ENCODE measurements at places on chromosomes 3 and 15.

GRCh38 chr3:159643406-159643805 lies 345.2 kb upstream of the IL12A start:
- H3K4me3 ChIP-seq = no peak overlapping the region
- H3K4me1 ChIP-seq = no peaks in the 10 kb centered on the region
- H3K36me3 ChIP-seq = no peaks in the 10 kb centered on the region
- H3K27me3 ChIP-seq = no peaks in the 10 kb centered on the region
- no peak overlapping the region for H3K27ac ChIP-seq
- DNase-seq = no peak

DNA sequence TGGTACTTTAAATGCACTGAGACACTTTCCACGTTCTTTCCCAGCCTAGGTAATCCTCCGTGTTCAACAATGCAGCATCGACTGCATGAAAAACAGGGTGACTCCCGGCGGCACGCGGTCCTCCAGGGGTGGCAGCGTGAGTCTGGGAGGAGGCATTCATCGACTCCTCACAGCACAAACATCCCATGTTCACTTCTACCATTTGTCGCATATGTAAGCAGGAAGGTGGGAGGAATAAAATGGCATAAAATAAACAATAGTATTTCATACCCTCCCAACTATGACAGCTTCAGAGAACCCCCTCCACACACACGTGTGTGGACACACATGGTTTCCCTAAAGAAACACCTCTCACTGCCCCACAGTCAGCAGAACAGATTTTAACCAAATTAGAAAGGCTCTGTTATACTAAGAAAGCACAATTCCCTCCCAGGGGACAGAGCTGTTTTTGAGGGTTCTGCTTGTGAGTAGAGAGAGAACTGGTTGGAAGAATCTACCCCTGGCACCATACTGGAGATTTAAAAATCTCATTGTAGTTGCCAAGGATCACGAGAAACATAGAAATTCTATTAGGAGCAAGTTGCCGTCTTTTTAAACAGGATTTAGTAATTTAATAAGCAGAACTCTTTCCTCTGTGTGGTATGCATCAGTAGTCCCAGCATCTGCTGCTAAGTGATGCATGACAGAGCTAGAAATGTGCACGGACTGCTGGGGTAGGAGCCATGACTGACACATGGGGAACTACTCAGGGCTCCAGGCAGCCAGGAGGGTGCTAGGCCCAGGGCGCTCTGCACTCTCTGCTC lies 6.0 kb downstream of the FAM43A start:
- H3K36me3 ChIP-seq = no peaks in the 10 kb centered on the region
- H3K27ac ChIP-seq = no peak overlapping the region

DNA sequence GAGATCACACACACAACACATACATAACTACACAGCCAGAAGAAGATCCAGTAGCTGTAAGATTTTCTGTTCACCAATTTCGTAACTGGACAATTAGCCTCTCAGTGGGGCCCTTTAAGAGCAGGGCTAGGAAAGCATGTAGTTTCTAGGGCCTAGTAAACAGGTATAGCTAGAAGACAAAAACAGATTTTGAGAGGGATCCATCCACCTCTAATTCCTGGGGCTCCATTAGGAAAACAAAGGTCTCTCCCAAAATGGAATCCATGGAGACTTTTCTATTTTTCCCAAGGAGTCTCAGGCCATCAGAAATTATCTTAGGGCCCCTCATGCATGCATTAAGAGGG lies 10.5 kb downstream of the KIF15 start:
- H3K4me3 ChIP-seq = no peak overlapping the region
- H3K4me1 ChIP-seq = no peaks in the 10 kb centered on the region
- no peaks in the 10 kb centered on the region for H3K36me3 ChIP-seq
- no peak for DNase-seq
- H3K27me3 ChIP-seq = no peaks in the 10 kb centered on the region

DNA sequence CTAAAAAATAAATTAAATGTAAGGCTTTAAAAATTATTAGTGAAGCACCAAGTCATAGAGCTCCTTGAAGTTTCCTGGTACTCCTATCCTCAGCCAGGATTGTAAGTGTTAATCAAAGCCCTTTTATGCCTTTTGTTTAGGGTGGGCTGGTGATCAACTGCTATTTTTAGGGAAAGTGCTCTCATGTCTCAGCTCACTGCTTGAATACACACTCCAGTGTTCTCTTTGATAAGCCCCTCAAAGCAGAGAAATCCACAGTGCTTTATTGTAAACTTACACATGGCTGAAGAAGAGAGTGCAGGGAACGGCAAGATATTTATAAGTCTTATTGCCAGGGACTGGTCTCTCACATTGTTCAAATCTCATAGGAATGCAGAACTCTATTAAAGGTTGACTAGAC lies 156.4 kb upstream of the AZI2 start:
- H3K4me1 ChIP-seq = peaks cover 4% of the 10 kb centered on the region
- H3K36me3 ChIP-seq = no peaks in the 10 kb centered on the region
- no peaks in the 10 kb centered on the region for H3K27me3 ChIP-seq

- no peak for DNase-seq
- H3K27me3 ChIP-seq = no peaks in the 10 kb centered on the region
- no peaks in the 10 kb centered on the region for H3K4me1 ChIP-seq
Measured at GRCh38 chr3:186839874-186840641, 2.5 kb upstream of the ADIPOQ start.

GRCh38 chr3:8518138-8518537 lies 16.5 kb downstream of the LMCD1 start:
- no peaks in the 10 kb centered on the region for H3K27me3 ChIP-seq
- DNase-seq = no peak
- no peak overlapping the region for H3K4me3 ChIP-seq
- no peak overlapping the region for H3K27ac ChIP-seq
- H3K4me1 ChIP-seq = no peaks in the 10 kb centered on the region

DNA sequence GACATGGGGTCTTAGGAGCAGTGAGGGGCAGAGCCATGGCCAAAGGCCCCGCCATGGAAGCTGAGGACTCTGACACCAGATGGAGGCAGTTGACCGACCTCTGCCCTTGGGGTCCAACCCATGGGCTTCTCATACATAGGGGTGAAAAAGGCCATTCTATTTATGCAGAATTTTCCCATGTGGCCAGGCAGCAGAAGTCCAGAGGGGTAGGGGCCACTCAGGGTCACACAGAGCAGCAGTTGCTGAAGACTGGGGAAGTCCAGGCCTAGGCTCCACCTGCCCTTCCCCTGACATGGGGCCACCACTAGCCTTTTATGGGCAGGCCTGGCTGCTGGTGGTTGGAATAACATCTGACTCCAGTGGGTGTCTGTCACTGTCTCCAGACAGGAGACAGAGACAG lies 6.4 kb downstream of the PRSS50 start:
- H3K27ac ChIP-seq = no peak overlapping the region
- no peaks in the 10 kb centered on the region for H3K36me3 ChIP-seq
- H3K27me3 ChIP-seq = no peaks in the 10 kb centered on the region

DNA sequence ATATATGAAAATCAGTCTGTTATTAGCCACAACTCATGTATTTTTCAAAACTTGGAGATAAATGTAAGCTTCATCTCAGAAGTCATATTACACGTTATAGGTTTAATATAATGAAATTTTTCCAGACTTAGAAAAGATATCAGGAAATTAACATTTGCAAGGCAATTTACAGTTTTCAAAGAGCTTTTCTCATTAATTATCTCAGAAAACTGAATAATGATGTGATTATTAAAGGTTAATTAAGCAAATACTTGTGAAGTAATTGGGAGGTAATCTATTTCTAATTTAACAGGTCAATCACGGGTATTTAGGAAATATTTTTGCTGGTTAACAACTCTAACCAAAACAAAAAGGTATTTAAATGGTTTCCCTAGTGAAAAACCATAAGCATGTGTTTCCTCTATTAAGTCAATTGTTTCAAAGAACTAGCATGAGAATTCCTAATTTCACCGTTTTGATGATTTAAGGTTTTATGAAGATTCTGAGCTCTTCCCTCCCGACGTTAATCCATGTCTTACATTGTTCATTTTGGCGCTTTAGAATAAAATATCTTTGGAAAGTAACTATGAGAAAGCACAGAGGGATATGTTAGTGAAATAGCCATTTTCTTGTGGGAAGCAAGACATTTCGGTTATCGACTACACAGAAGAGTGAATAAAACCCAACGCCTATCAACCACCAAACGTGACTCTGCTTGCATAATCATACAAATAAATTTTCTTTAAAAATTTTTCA lies 1.5 kb upstream of the NEO1 start:
- H3K27me3 ChIP-seq = no peaks in the 10 kb centered on the region
- DNase-seq = no peak
- H3K4me3 ChIP-seq = no peak overlapping the region
- H3K4me1 ChIP-seq = peaks cover 20% of the 10 kb centered on the region
- H3K36me3 ChIP-seq = no peaks in the 10 kb centered on the region
- H3K27ac ChIP-seq = peak overlapping the region; percentile 99

- H3K36me3 ChIP-seq = no peaks in the 10 kb centered on the region
- H3K27me3 ChIP-seq = no peaks in the 10 kb centered on the region
- H3K4me1 ChIP-seq = no peaks in the 10 kb centered on the region
- H3K27ac ChIP-seq = no peak overlapping the region
- peak; percentile 17 for DNase-seq
- no peak overlapping the region for H3K4me3 ChIP-seq
Measured at GRCh38 chr3:10753964-10754363, 62.1 kb upstream of the SLC6A11 start.

DNA sequence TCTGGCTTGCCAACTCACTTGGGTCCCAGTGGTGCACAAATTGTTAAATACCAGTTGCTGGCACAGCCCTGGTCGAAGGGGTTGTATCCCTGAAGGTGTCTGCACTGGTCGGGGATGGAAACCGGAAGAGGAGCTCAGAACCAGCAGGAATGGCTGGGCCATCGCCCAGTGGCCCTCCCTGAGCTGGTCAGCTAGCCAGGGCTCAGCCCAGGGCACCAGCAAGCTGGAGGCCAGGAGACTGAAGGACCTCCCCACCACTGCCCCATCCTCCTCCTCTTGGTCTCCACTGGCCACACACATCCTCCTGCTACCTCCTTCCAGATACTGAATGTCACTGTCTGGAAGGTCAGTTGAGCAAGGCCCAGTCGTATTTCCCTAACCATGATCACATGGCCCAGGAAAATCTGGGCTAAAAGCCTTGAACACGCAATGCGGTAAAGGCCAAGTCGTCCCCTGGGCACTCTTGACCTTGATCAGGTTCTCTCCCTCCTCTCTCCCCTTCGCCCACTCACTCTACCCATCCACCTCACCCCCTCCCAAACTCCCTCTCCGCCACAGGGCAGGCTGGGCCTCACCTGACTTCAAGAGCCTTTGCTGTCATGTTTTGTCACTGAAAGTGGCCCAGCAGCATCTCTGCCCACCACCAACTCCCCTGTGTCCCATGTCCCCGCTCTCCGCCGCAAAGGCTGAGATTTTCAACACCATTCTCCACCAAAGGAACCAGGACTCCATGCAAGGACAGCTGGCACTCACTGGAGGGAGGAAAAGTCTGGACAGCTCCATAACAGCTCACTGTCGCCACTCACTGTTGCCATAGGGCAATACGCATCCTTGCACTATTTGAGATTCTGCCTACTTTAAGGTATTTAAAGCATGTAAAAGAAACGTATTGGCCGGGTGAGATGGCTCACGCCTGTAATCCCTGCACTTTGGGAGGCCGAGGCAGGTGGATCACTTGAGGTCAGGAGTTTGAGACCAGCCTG lies 12.1 kb downstream of the ZDHHC19 start:
- H3K4me3 ChIP-seq = no peak overlapping the region
- no peaks in the 10 kb centered on the region for H3K36me3 ChIP-seq
- H3K27ac ChIP-seq = no peak overlapping the region
- no peaks in the 10 kb centered on the region for H3K27me3 ChIP-seq

DNA sequence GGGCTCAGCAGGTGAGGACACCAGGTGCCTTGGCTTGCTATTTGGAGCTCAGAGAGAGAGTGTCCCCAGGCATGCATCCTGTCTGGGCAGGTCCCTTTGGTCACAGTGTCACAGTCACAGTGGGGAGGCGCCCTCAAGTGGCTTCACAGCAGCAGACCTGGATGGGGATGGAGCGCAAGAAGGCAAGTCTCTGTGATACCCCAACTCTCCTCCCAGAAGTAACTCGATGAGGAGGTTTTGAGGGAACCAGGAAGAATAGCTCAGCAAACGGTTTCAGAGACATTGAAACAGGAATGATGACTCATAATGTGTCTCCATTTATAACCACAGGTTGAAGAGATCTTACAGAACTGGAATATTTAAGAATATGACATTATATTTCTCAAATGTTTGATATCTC lies 66.5 kb upstream of the SH3GL3 start:
- peaks cover 8% of the 10 kb centered on the region for H3K4me1 ChIP-seq
- H3K27me3 ChIP-seq = no peaks in the 10 kb centered on the region
- no peaks in the 10 kb centered on the region for H3K36me3 ChIP-seq
- H3K27ac ChIP-seq = no peak overlapping the region
- peak; percentile 52 for DNase-seq

GRCh38 chr15:90432253-90432652 lies 44.2 kb downstream of the IQGAP1 start:
- H3K27me3 ChIP-seq = no peaks in the 10 kb centered on the region
- no peak overlapping the region for H3K27ac ChIP-seq
- H3K36me3 ChIP-seq = peaks cover 9% of the 10 kb centered on the region
- peaks cover 16% of the 10 kb centered on the region for H3K4me1 ChIP-seq
- no peak overlapping the region for H3K4me3 ChIP-seq

DNA sequence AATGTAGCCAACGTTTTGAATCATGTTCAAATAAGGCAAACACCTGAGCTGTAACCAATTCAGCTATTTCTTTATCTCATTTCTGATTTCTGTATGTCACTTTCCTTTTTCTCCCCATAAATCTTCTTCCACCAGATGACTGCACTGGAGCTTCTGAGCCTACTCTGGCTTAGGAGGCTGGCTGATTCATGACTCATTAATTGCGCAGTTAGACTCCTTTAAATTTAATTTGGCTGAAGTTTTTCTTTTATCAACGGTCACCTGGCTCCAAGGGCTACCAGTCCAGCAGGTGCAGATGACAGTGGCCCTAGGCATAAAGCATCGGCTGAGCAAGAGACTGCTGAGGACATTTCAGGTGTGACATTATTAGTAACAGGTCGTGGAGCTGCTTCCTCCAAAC lies 39.6 kb upstream of the ITGA11 start:
- peak; percentile 57 for DNase-seq
- peaks cover 17% of the 10 kb centered on the region for H3K4me1 ChIP-seq
- no peaks in the 10 kb centered on the region for H3K36me3 ChIP-seq
- no peak overlapping the region for H3K27ac ChIP-seq
- H3K4me3 ChIP-seq = no peak overlapping the region

DNA sequence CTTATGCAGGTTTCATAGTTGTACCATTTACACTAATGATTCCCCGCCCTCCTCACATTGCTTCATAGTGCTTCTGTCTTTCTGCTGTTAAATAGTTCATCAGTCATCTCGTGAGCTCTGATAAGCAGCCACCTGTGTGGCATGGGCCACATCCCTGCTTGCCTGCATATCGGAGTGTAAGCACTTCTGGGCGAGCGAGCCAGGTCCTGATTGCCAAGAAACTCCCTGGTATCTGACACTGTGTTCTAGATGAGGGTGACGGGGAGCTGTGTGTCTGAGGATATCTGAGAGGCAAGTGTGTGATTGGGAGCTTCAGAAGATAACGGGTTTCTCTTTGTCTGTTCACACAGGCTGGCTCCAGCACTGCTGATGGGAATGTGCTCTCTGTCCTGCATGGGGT lies 130.6 kb downstream of the LRIG1 start:
- H3K4me1 ChIP-seq = peaks cover 40% of the 10 kb centered on the region
- no peak overlapping the region for H3K4me3 ChIP-seq
- H3K36me3 ChIP-seq = no peaks in the 10 kb centered on the region
- peak; percentile 68 for DNase-seq
- no peaks in the 10 kb centered on the region for H3K27me3 ChIP-seq
- H3K27ac ChIP-seq = no peak overlapping the region
